Forelimb muscle (tissue), 1 donor: ENCODE measurements at places on chromosomes 13 and 19. TPM values are rescaled to one million over a fixed set of nuclear protein-coding genes. Genes with fewer than 3 reads are reported as not detected.

- no peak for DNase-seq
These were observed 54.3 kb downstream of the XPO4 start for GRCh38 chr13:20848203-20848602.

- no peak for DNase-seq
These were observed 109.2 kb downstream of the OLFM4 start for GRCh38 chr13:53137779-53138178.

DNA sequence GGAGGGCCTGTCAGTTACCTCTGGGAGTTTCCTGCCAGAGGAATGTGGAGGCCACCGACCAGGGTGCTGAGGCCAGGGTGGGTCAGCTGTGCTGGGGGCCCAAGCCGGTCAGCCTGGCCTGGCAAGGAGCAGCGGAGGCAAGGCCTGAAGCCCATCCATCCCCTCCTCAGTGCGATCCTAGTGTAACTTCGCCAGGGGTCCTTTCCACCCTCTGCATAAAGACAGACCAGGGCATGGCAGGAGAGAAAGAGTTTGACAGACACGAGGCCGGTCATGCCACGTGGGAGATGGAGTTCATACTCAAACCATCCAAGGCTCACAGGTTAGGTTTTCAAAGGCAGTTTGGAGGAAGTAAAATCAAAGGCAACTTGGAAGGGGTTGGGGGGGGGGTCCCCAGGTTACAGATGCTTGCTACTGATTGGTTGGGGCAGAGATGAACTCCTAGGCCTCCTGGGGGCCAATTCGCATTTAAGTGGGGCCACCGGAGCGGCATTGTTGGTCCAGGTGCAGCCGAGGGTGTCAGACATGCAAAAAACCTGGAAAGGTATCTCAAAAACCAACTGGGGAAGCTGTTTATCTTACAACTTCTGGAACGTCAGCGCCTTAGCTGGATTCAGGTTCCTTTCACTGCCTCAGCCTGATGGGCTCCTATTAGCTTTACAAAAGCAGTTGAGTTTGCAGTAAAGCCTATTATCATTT lies 36.8 kb upstream of the DPRX start:
- DNase-seq = no peak

CYP4F8 gene
- not detected for polyA plus RNA-seq

HSH2D gene
- polyA plus RNA-seq = 0.30 TPM
